Effector CD4-positive, alpha-beta T cell (primary cell): ENCODE measurements at places on chromosomes 7 and 10.

DNA sequence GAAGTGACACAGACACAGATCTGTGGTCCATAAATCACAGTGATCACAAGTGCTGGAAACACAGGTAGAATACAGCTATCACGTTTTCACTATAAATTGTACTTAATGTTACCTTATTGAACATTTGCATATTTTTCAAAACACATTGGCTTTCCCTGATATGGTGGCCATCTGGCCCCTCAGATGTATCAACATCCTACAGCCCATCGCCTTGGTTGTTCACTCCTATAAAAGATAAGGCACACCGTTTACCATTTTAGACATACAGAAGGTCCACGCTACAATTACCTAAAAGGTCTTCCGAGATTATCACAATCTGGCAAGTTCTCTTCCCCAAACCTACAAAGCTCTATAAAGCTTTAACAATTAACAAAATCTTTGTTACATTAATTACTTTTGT lies 91.4 kb downstream of the SRPK2 start:
- DNase-seq: no peak

DNA sequence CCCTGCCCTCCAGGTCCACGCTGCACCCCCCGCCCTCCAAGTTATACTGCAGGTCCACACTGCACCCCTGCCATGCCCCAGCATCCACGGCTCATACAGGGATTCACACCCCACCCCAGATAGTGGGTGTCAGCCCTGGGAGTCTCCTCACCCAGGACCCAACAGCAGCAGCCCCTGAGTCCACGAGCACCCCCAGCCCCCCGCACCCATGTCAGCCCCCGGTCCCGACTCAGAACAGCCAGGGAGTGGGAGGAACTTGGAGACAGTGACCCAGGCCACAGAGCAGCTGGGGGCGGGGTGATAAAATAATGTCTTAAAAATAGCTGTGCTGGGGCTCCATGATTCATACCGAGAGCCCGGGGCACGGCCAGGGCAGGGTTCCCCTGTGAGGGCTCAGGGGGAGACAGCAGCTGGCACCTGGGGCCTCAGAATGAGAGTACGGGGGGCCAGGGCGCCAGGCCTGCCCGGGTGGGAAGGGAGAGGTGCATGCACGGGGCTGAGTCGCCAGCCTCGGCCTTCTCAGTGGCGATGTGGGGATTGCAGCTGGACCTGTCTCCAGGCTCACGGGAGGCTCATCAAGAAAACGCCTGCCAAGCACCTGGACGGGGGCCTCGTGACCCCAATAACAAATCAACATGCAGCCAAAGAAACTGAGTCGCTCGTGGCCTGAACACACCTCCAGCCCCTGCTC lies 29.8 kb downstream of the ADAP1 start:
- DNase-seq: no peak

- DNase-seq: no peak
Measured at GRCh38 chr10:48508791-48509772, 95.8 kb downstream of the ARHGAP22 start.

DNA sequence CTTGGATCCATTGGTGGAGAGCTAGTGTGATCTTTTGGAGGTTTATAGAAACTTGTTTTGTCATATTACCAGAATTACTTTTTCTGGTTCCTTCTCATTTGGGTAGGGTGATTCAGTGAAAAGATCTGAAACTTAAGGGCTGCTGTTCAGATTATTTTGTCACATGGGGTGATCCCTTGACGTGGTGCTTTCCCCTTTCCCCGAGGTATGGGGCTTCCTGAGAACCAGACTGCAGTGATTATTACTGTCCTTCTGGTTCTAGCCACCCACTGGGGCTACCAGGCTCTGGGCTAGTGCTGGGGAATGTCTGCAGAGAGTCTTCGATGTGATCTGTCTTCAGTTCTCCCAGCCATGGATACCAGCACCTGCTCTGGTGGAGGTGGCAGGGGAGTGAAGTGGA lies 1030.0 kb downstream of the GRM8 start:
- DNase-seq: no peak

GRCh38 chr7:66758950-66759628 lies 18.6 kb downstream of the RABGEF1 start:
- no peak for DNase-seq

- no peak for DNase-seq
Measured at GRCh38 chr7:73565675-73566340, 8.3 kb upstream of the BCL7B start.

- no peak for DNase-seq
Measured at GRCh38 chr10:81967716-81968115, 92.7 kb downstream of the NRG3 start.

DNA sequence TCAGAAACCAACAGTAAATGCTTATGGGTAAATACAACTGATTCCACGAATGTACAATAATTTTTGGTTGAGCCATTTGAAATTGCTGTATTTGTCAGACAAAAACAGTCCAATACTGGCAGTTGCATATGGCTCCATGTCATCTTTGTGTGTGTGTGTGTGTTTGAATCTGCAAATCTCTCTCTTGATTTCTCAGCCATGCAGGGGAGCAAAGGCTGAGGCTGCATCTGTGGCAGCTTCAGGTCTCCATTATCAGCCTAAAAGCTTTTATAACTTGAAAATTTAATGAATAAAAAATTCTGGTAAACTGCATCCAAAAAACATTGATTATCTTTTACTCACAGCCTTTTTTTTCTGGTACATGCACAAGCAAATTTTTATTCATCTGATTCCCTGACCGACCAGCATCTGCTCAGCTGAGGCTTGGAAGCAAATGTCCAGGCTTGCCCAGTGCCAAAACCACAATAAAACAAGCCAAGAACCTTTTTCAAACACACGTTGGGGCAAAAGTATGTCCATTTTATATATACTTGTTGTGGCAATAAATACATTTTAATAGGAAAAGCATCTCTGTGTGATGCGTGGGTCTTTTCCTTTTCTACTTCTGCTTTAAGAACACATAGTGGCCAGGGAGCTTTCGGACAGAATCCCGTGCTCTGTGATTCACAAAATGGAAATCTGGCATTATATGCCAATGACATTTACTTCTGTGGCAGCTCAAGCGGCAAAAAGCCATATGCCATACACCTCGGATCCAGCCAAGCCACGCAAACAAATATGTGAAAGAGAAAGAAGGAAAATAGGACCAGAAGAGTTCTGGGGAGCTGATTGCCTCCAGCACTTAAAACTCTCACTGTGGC lies 275.6 kb upstream of the AOAH start:
- DNase-seq: no peak

DNA sequence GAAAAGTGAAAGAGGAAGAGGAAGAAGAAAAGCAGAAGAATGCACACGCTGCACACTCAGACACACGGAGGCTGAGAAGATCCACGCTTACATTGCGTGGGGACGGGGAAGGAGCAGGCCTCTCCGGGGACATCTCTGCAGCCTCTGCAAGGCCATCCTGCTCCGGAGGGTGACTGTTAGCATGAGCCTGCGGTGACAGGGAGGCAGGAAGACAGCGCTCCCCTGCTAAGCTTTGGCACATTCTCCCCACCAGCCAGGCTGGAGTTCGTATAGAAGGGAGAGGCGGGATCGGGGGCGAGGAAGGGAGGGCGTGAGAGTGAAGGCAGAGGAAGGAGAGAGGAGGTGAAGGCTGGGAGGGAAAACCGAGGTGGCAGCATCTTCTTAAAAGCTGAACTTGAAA lies 366.0 kb upstream of the SHH start:
- DNase-seq: no peak

DNA sequence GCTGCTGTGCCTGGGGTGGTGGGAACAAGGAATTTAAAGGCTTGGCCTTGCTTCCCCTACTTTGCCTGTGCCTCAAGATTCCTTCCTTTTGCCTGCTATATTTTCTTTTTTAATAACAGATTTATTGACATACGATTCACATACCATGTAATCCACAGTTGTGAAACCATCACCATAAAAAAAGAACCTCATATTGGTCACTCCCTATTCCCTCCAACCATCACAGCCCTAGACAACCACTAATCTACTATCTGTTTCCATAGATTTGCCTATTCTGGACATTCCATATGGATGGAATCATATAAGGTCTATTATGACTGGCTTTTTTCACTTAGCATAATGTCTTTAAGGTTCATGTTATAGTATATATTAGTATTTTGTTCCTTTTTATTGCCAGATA lies 59.3 kb upstream of the TRIM8 start:
- DNase-seq: no peak

GRCh38 chr7:75584354-75584753 lies 92.2 kb downstream of the SPDYE5 start:
- DNase-seq: no peak

DNA sequence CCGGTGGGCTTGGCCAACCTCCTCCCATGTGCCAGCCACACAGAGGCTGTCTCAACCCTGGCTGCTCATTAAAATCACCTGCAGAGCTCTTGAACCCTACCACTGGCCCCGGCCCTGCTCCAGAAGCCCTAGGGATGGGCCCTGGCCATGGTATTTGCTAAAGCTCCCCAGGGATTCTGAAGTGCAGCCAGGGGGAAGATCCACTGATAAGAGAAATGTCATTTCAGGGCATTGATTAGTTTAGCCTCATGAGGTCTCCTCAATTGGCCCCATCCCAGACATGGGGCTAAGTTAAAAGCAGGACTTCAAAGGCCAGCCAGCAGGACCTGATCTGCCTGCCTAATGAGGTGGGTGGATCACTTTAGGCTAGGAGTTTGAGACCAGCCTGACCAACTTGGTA lies 65.2 kb downstream of the ABRAXAS2 start:
- no peak for DNase-seq

DNA sequence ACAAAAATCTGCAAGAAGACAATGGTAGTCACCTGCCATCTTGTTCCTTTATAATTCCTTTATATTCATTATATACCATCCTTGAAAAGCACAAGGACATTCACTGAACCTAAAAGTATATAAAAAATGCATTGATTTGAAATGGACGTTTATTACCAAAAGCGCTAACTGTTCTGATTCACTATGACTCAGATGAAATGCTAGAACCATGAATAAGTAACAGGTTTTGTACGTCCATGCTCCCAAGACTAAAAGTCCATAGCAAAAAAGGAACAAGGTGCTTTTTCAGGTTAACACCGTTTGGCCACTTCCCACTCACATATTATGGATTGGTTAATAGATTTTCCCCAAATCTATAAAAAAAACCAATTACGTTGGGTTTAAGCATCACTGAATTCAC lies 109.4 kb downstream of the PPP1R17 start:
- DNase-seq: no peak

DNA sequence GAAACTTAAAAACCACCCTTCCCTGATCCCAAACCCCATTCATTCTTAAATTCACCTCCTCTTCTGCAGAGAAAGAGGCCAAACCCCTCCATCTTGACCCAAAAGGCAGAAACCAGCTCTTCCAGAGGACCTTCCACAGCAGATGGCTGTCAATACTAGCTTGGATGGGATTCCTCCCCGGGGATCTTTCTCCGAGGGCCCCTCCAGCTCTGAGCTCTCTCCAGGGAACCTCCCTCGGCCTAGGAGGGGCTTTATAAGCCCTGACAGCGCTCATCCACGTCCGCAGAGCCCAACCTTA lies 5.4 kb downstream of the TNRC18 start:
- no peak for DNase-seq

- no peak for DNase-seq
Measured at GRCh38 chr10:103238506-103239252, 7.0 kb upstream of the RPEL1 start.

DNA sequence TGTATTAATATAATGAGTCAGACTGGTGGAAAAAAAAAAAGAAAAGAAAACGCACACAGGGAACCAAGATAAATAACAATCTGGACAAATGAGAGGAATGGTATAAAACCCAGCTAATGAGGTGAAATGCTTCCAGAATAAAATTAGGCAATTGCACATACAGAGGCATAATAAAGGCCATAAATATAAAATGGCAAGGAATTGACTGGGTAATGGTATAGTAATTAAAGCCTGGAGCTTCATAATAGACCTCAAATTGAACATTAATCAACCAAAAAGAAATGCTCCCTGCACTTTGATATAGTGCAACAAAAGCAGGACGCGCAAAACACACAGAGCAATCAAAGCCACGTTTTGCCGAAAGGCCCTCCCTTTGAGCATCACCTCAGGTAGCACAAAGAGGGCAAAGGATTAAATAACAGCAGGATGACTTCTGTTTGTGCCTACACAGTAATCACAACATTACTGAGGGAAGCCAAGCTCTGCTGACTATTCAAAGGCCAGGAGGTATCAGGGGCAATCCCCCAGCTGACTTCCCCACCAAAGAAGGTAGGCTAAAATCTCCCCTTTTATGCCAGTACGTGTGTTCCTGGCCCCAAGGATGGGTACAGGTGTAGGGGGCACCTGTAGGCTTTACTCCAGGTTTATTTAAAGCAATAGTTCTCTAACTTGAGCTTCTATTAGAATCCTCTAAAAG lies 343.7 kb downstream of the ELMO1 start:
- DNase-seq: no peak

GRCh38 chr7:24200407-24200966 lies 83.5 kb upstream of the NPY start:
- no peak for DNase-seq

DNA sequence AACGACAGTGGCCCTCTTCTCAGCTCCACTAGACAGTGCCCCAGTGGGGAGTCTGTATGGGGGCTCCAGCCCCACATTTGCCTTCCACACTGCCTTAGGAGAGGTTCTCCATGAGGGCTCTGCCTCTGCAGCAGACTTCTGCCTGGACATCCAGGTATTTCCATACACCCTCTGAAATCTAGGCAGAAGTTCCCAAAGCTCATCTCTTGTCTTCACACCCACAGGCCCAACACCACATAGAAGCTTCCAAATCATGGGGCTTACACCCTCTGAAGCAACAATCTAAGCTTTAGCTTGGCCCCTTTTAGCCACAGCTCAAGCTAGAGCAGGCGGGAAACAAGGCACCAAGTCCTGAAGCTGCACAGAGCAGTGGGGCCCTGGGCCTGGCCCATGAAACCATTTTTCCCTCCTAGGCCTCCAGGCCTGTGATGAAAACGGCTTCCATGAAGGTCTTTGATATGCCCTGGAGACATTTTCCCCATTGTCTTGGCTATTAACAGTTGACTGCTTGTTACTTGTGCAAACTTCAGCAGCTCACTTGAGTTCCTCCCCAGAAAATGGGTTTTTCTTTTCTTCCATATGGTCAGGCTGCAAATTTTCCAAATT lies 89.2 kb downstream of the KBTBD2 start:
- DNase-seq: no peak

- DNase-seq: no peak
Measured at GRCh38 chr10:12184165-12184564, 11.5 kb downstream of the NUDT5 start.

GRCh38 chr10:26621243-26621888 lies 76.1 kb upstream of the PDSS1 start:
- DNase-seq: no peak

DNA sequence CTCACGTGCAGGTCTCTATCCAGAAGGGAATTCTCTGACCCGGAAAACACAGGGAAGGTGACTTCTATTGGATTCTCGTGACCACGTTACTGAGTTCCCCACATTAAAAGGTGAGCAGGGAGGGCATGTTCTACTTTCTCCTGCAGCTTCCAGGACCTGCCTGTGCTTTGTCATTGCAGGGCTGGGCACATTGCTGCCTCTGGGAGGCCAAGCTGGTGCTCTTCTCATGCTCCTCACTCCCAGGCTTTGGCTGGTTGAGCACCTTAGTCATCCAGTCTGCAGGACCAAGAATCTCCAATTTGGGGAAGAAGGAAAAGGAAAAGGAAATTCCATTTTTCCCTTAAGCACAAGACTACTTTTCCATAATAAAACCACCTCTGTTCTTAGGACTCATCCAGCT lies 86.5 kb upstream of the TMEM72 start:
- no peak for DNase-seq

- DNase-seq: no peak
Measured at GRCh38 chr7:48114115-48114514, 25.1 kb downstream of the UPP1 start.

GRCh38 chr7:128177768-128178550 lies 63.1 kb upstream of the LEP start:
- no peak for DNase-seq

GRCh38 chr10:86981716-86982115 lies 13.4 kb downstream of the ADIRF start:
- no peak for DNase-seq
